ENCODE measurements at places on chromosomes 13 and 19.

DNA sequence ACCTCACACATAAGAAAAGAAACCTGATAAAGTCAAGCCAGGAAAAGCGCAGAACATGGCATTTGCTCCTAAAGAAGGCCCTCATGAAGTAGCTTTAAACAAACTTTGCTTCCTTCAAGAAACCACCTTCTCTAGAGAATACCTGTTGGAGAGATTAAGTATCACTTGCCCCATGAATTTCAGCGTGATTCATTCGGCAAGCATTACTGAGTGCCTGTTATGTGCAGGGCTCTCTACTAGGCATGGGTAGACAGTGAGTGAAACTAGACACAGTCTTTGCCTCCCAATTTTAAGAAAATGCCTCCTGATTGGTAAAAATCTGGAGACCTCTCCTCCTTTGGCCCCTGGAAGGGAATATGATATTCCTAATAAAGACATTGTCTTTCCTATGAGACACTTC is 475.8 kb upstream of the NBEA start:
- DNase-seq = no peak

GRCh38 chr19:4597975-4598671 is 38.6 kb upstream of the SEMA6B start:
- no peak for DNase-seq

DNA sequence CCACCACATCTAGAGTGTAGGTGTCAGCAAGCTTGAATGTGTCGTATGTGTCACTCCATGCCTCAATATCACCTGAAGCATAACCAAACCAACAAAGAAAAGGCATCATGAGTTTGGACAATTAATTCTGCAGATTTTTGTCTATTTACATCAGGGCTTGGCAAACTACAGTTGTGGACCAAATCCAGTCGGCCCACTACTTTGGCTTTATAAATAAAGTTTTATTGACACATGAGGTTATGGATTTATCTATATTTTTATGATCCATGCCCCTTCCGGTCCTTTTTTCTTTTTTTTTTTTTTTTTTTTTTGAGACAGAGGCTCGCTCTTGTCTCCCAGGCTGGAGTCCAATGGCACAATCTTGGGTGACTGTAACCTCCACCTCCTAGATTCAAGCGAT is 9.2 kb upstream of the CABP5 start:
- no peak for DNase-seq

DNA sequence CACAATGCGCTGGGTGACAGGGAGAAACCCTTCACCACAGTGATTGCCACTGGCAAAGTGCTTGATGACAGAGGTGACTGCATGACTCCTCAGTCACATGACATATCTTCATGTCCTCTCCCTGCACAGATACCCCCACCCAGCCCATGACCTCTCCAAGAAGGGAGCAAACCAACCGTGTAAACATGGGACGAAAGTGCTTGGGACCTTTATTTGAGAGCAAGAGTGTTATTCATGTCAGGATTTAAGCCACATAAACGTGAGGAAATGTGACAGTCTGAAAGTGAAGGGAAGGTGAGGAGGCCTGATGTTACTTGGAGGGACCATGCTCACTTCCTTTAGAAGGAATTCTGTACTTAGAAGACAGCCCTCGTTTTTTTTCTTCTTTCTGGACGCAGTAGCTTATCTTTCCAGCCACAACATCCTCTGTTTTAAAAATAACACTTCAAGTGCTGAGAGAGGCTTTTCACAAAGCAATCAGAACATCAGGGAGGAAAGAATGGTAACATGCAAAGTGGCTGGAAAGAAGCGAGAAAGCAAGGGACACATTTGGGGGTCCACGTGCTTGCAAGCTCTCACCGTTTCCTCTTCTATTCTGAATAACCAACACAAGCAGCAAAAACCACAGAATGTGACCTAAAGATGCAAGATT is 35.6 kb downstream of the EPS15L1 start:
- no peak for DNase-seq

DNA sequence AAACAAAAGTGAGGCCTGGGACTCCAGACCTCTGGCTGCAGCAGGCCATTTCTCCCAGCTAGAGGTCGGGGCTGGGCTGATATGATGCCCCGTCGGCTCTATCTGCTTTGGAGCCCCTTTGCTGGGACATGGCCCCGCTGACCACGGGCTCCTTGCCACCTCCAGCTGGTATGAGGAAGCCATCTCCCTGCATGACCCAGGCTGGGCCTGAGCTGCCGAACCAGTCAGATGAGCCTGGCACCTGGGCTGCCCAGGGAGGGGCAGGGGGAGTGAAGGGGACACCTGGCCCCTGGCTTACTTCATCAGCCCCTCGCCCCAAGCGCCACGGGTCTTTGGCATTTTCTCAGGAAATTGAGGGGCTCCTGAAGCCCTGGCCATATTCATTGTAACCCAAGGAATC is 7.8 kb downstream of the ZSWIM4 start:
- DNase-seq = no peak

DNA sequence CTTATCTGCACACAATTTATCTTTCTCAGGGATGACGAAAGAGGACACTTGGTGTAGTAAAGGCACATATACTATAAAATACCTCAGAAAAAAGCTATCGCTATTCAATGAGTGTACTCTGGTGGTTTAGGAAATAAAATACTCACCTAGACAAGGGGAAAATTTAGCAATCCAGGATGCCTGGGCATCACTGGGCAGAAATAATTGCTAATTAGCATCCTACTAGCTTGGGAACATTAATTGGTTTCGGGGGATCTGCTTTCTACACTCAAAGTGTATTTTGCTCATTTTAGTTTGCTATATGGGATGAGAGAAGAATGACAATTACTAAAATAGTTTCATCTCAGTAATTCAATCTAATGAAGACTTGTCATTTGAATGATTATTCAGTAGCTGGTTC is 60.3 kb downstream of the OLFM4 start:
- DNase-seq = no peak

- no peak for DNase-seq
Measured at GRCh38 chr19:47637550-47637949, 28.6 kb downstream of the BICRA start.

- DNase-seq = no peak
Measured at GRCh38 chr13:34640179-34640992, 301.7 kb upstream of the NBEA start.

DNA sequence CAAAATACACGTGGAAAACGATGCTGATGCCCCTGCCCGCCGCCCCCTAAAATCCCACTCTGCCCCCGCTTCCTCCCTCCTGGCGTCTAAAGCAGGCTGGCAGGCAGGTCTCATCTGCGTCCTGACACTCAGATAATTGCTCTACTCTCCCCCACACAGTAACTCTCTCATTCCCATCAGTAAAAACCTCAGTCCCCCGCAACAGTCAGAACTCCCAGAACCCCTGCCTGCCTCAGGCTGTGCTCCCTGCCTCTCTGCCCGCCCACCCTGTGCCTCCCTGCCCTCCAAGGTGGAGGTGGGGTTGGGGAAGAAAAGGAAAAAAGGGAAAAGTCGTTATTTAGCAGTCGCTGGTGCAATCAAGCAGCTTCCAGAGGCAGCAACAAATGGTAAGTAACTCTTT is 473.7 kb downstream of the EFNB2 start:
- DNase-seq = no peak

DNA sequence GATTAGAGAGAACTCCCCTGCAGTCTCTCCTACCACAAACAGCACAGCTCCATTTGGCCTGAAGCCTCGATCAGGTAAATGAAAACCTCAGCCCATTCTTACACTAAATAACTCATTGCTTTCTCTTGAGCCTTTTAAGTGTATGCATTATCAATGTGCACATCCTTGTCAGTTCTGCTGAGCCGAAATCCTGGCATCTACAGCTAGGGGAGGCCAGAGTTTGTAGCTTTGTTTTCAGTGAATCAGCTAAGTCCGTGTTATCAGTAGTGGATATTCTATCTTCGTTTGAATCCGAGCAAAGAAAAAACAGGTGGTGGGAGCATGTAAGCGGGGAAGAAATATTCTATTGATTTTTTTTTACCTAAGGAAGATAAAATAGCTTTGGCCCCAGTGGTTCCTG is 84.4 kb downstream of the ESD start:
- no peak for DNase-seq

DNA sequence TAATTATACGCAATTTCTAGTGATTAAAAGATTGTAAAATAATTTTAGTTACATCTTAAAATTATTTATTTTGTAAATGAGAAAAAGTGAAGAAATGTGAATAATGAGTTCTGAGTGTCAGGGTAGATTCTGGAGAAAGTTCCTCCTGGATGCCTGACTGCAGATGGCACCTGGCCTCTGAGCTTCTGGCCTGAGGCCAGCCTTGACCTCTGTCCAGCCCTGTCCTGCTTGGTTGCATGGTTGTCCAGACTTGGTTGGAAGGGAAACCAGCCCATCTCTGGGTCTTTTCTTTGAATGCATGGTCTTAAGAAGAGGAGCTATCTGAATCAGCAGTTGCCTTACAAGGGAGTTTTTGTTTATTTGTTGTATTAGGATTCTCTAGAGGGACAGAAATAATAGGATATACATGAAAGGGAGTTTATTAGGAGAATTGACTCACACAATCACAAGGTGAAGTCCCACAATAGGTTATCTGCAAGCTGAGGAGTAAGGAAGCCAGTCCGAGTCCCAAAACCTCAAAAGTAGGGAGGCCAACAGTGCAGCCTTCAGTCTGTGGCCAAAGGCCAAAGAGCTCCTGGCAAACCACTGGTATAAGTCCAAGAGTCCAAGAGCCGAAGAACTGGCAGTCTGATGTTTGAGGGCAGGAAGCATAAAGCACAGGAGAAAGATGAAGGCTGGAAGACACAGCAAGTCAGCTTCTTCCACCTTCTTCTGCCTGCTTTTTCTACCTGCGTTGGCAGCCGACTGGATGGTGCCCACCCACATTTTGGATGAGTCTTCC is 385.8 kb downstream of the ZNF536 start:
- DNase-seq = no peak

- peak; percentile 76 for DNase-seq
Measured at GRCh38 chr19:7488736-7489353, at the start of gene PEX11G. TSS of gene PEX11G (minus strand) at chr19:7489035. CDS start at chr19:7489010, 25 bp downstream.

DNA sequence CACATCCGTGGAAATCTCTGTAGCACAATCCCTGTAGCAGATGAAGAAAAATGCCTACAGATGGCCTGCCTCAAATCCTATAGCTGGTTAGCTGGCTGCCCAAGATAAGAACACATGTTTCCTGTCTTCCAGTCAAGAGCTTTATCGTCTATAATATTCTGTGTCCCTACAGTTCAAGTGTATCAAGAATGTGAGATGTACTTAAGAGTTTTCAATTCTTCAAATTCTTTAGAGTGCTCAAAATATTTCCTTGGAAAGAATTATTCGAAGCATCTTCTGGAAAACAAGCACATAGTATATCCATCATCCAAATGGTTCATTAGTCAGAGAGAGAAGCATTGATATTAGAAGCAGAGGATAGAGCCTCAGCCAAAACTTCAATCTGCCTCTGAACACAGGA is 239.8 kb downstream of the COG6 start:
- DNase-seq = no peak

GRCh38 chr19:4037301-4037949 is 29.3 kb downstream of the ZBTB7A start:
- DNase-seq = no peak

GRCh38 chr13:28574617-28575142 is 79.8 kb upstream of the FLT1 start:
- DNase-seq = no peak
